Astrocyte (in vitro differentiated cells and primary cell): ENCODE measurements at places on chromosomes 2 and 18. TPM values are rescaled to one million over a fixed set of nuclear protein-coding genes. Genes with fewer than 3 reads are reported as not detected.

The RAB27B gene
- total RNA-seq: 0.91 and 1.1 TPM in 2 replicates

The CRYGA gene
- not detected in 2 replicates for total RNA-seq

The CDK5R2 gene
- 0.75 and 1.1 TPM in 2 replicates for total RNA-seq

- no peak for DNase-seq
- H3K27me3 ChIP-seq: no peaks in the 10 kb centered on the region
- H3K27ac ChIP-seq: no peak overlapping the region
- no peak overlapping the region for H3K4me3 ChIP-seq
- H3K4me1 ChIP-seq: no peaks in the 10 kb centered on the region
- H3K36me3 ChIP-seq: no peaks in the 10 kb centered on the region
These were observed 398.5 kb upstream of the NRP2 start for GRCh38 chr2:205283736-205284270.

DNA sequence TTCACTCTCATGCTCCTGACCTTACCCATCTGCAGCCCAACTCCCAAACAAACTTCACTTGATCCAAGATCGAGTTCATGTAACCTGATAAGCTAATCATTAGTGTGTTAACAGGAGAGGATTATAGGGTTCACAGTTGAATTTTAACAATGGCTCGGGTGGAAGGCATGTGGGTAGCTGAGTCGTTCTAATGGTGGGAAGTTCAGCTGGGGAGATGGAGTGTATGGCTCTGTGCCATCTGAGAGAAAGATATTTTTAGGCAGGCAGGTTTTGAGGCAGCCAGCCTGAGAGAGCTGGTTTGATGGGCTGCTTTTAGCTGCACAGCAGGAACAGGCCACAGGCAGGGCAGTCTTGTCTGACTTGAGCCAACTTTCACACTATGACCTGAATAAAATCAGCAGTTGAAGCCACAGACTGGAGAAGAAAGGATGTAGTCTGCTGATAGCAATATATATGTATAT lies 17.7 kb upstream of the NFE2L2 start:
- DNase-seq: no peak
- H3K27me3 ChIP-seq: no peaks in the 10 kb centered on the region
- H3K4me3 ChIP-seq: no peak overlapping the region
- H3K4me1 ChIP-seq: peaks cover 4% of the 10 kb centered on the region
- H3K36me3 ChIP-seq: no peaks in the 10 kb centered on the region
- H3K27ac ChIP-seq: no peak overlapping the region

- no peaks in the 10 kb centered on the region for H3K27me3 ChIP-seq
- H3K27ac ChIP-seq: no peak overlapping the region
- no peaks in the 10 kb centered on the region for H3K4me1 ChIP-seq
- DNase-seq: no peak
- H3K4me3 ChIP-seq: no peak overlapping the region
- peaks cover 6% of the 10 kb centered on the region for H3K36me3 ChIP-seq
These were observed 89.9 kb upstream of the CDCA7 start for GRCh38 chr2:173264603-173265366.

DNA sequence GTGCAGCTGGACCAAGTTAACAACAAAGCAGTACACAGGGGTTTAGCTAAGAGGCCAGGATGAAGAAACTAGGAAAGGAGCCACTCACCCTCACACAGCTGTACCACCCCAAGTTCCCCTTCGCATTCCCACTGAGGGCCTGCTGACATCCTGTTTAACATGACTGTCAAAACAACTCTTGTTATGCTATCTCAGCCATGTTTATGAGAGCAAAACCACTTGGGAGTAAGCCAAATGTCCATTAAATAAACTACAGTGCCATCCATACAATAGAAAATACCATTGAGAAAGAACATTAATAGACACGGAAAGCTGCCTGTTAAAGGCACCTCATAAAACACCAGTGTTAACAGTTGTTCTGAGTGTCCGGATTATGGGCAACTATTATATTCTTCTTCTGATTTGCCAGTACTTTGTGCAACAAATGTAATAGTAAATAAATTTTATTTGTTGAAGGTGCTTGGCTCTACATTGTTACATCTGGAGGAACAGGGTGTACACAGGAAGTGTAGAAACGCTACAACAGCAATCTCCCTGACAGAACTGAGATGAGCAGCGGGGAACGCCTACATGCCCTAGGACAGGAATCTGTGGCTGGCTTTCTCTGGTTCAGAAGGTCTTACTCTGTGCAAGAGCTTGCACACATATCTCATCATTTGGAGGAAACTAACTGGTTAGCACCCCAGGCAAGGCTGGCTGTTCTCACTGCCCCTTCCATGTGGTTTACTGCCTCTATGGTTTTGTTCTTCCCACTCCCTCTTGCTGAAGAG lies 85.6 kb downstream of the EHD3 start:
- H3K27me3 ChIP-seq: no peaks in the 10 kb centered on the region
- peaks cover 19% of the 10 kb centered on the region for H3K4me1 ChIP-seq
- H3K27ac ChIP-seq: no peak overlapping the region
- H3K4me3 ChIP-seq: no peak overlapping the region

GRCh38 chr2:213080969-213081617 lies 70.3 kb downstream of the IKZF2 start:
- H3K27ac ChIP-seq: no peak overlapping the region
- DNase-seq: no peak
- no peaks in the 10 kb centered on the region for H3K4me1 ChIP-seq
- no peaks in the 10 kb centered on the region for H3K36me3 ChIP-seq
- no peaks in the 10 kb centered on the region for H3K27me3 ChIP-seq

- DNase-seq: no peak
- no peaks in the 10 kb centered on the region for H3K27me3 ChIP-seq
- peaks cover 7% of the 10 kb centered on the region for H3K4me1 ChIP-seq
- H3K36me3 ChIP-seq: no peaks in the 10 kb centered on the region
These were observed 1.1 kb downstream of the HPCAL1 start for GRCh38 chr2:10303694-10304378.

- H3K27me3 ChIP-seq: no peaks in the 10 kb centered on the region
- H3K4me3 ChIP-seq: no peak overlapping the region
- no peaks in the 10 kb centered on the region for H3K36me3 ChIP-seq
These were observed 101.9 kb downstream of the MCFD2 start for GRCh38 chr2:46813680-46814079.

- H3K4me1 ChIP-seq: no peaks in the 10 kb centered on the region
- no peaks in the 10 kb centered on the region for H3K36me3 ChIP-seq
- no peak within 1 kb of the TSS for H3K27ac ChIP-seq
- no peak within 1 kb of the TSS for H3K4me3 ChIP-seq
These were observed at the start of gene CYTIP for GRCh38 chr2:157443795-157444640. Gene CYTIP (minus strand): TSS chr2:157444089. CDS start chr2:157444020, 69 bp downstream.

DNA sequence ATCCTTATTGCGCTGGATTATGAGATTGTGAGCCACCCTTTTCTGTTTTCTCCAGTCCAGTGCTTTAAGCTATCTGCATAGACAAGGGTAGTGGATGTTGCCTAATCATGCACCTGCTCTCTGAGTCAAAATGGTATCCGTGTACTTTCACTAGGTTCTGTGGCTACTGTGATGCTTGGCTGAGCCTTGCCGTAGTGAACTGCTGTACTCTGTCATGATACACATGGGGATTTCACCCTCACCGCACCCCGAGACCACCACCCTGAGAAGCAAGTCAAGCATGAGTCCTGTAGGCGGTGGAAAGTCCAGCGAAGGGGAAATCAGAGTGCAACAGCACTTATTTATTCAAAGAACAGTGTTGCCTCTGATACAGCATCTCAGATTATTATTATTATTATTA lies 55.0 kb downstream of the ARHGAP25 start:
- peaks cover 7% of the 10 kb centered on the region for H3K27me3 ChIP-seq
- no peaks in the 10 kb centered on the region for H3K4me1 ChIP-seq
- no peak overlapping the region for H3K27ac ChIP-seq

DNA sequence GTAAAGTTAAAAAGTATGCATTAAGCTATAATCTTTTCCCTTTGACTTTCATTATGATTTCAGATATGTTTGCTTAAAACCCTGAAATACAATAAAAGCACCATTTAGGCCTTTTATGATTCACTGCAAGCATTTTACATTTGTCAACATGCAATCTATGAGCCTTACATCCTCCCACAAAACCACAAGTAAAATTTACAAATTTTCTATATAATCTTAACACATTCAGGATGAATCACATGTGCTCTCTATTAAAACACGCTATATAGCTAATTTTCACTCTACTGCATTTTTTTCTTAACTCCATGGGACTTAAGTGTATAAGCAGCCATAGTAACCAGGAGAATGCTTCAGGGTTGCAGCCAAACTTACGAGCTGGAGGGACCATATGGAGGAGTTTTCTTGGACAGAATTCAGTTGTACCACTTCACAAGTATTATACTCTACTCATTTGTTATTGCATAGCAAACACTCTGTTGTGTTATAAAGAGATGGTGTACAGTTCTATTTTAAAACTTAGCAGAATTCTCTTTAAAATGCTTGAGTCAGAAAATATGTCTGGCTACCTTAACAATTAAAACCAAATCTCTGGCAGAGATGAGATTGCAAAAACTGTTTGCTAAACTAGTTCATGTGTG lies 293.2 kb downstream of the ALK start:
- no peak overlapping the region for H3K27ac ChIP-seq
- no peaks in the 10 kb centered on the region for H3K27me3 ChIP-seq
- DNase-seq: peak; percentile 34
- no peak overlapping the region for H3K4me3 ChIP-seq
- H3K36me3 ChIP-seq: no peaks in the 10 kb centered on the region

DNA sequence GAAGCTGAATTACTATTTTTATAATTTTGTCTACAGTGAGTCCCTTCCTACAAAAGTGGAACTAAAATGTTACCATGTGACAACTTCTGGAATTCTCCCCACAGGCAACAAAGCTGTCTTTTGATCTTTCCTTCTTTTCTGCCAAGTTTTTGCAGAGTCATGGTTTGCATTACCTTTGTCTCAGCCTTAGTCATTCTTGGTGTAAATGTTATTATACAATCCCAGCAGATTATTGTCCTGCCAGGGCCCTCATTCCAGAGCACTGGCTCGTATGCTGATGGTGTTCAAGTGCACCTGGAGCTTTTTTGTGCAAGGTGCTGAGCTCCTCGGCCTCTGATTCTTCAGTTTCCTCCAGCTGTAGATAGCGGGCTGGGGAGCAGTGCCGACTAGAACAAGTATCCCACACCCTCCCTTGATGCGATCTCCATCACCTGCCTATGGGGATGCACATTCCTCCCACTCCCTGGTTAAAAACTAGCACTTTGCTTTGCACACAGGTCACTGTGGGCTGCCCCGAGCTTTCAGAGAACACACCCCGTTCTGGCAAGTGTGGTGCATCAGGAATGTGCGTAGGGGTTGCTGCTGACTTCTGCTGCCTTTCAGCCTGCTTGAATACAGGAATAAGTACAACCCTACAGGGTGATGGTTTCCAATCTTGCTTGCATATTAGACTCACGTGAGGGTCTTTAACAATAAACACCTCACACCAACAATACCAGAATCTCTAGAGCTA lies 263.6 kb downstream of the RNF144A start:
- peak; percentile 78 for DNase-seq
- H3K27me3 ChIP-seq: no peaks in the 10 kb centered on the region
- H3K27ac ChIP-seq: peak overlapping the region; percentile 31
- no peak overlapping the region for H3K4me3 ChIP-seq

- peak; percentile 71 for DNase-seq
- H3K36me3 ChIP-seq: no peaks in the 10 kb centered on the region
- no peak overlapping the region for H3K27ac ChIP-seq
- no peaks in the 10 kb centered on the region for H3K27me3 ChIP-seq
These were observed 60.5 kb upstream of the TFPI start for GRCh38 chr2:187614756-187615155.

- no peaks in the 10 kb centered on the region for H3K27me3 ChIP-seq
- no peak overlapping the region for H3K4me3 ChIP-seq
- H3K4me1 ChIP-seq: no peaks in the 10 kb centered on the region
- no peak overlapping the region for H3K27ac ChIP-seq
- no peaks in the 10 kb centered on the region for H3K36me3 ChIP-seq
- no peak for DNase-seq
These were observed 207.3 kb upstream of the APCDD1 start for GRCh38 chr18:10247021-10247741.

DNA sequence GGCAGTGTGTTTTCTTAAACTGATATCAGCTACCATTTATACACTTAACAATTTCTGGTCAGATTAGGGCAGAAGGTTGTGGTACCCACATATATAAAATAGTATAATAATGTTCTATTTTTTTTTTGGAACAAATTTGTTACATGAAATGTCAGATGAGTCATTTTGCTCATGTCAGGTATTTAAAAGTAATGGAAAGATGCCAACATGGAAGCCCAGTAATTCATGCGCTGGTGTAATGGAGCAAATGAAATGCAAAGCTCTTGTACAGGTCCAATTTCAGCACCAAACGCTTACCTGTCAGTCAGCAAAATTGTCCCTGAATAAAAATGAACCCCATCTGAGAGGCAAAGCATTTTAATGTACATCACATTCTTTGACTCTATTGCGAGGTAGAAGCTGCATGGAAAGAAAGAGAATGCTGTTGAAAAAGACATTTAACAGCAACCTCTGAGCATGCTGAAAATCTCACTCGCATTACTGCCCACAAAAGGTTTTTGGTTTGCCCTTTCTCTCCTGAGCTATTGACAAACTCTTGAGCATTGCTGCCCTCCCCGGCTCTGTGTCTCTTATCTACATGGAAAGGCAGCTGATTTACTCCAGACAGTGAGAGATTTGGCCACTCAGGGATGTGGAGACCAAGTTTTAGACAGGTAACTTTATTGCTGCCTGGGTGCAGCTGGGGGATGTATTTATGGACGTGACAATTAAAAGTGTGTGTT lies 217.5 kb downstream of the CAMKMT start:
- no peak overlapping the region for H3K27ac ChIP-seq
- no peaks in the 10 kb centered on the region for H3K27me3 ChIP-seq
- H3K4me3 ChIP-seq: no peak overlapping the region
- no peaks in the 10 kb centered on the region for H3K4me1 ChIP-seq

DNA sequence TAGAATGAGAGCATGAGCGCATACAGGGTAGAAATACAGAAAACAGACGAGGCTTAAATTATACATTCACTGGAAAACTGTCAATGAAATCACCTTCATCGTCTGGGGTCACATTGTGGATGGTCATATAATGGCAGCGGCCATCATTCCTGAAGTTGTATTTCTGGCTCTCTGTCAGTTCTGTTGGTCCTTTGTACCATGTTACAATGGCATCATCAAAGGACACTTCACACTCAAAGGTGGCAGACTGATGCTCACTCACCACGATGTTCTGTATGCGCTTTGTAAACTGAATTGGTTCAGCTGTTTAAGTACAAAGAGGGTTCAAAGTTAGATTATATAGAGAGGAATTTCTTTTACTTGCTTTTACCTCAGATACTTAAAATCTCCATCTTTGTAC lies 104.9 kb downstream of the TTN start:
- no peaks in the 10 kb centered on the region for H3K36me3 ChIP-seq
- H3K4me1 ChIP-seq: no peaks in the 10 kb centered on the region
- H3K4me3 ChIP-seq: no peak overlapping the region

DNA sequence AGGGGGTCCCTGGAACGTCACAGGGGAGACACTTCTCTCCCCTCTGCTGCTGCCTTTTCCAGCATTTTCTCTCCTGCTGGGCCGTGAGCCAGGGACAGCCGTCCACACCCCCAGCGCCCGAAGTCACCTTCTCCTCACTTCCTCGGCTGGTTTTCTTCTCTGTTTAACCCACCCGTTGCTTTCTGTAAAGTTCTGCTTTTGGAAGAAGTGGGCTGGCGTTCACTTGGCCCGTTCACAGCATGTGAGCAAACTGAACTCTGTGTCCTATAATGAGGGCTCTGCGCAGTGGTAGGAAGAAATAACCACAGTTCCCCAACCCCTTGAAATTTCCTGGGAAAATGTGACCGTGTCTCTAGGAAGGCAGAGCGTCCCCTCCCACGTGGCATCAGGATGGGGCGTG lies 187.0 kb upstream of the HDAC4 start:
- no peaks in the 10 kb centered on the region for H3K27me3 ChIP-seq
- no peak overlapping the region for H3K4me3 ChIP-seq
- no peaks in the 10 kb centered on the region for H3K4me1 ChIP-seq
- no peaks in the 10 kb centered on the region for H3K36me3 ChIP-seq
- H3K27ac ChIP-seq: no peak overlapping the region
